ENCODE measurements at places on chromosomes 4 and X. TPM values are rescaled to one million over a fixed set of nuclear protein-coding genes. Genes with fewer than 3 reads are reported as not detected.

- H3K36me3 ChIP-seq: no peaks in the 10 kb centered on the region
- no peaks in the 10 kb centered on the region for H3K4me1 ChIP-seq
- H3K27me3 ChIP-seq: no peaks in the 10 kb centered on the region
- peak; percentile 81 for DNase-seq
- H3K27ac ChIP-seq: no peak overlapping the region
Observed at GRCh38 chr4:104064646-104065577, 345.1 kb upstream of the TACR3 start.

DNA sequence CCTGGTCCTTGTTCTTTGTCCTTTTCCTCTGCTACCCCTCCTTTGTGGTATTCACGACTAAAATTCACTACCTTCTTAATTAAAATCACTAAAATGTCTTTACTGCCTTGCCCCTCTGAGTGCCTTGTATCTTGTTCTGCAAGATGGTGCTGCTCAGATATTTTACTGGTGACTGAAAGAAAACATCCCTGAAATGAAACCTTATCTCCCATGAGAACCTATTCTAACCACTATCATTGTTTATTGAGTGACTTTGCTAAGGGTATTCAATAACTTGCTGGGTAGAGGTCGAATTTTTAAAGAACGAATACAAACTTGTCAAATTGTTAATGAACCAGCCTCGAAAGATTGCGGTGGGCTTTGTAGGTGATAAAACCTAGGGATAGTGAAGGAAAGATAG, 52.8 kb downstream of the SPRY1 start:
- no peak overlapping the region for H3K27ac ChIP-seq
- no peaks in the 10 kb centered on the region for H3K27me3 ChIP-seq
- peaks cover 9% of the 10 kb centered on the region for H3K4me1 ChIP-seq
- H3K36me3 ChIP-seq: no peaks in the 10 kb centered on the region

PNCK gene
- total RNA-seq: 12.9 TPM

- no peak overlapping the region for H3K27ac ChIP-seq
- H3K4me1 ChIP-seq: no peaks in the 10 kb centered on the region
- no peak overlapping the region for H3K4me3 ChIP-seq
- no peak for DNase-seq
- H3K27me3 ChIP-seq: no peaks in the 10 kb centered on the region
Observed at GRCh38 chrX:27674491-27674890, 84.3 kb downstream of the DCAF8L2 start.

GRCh38 chr4:43410636-43411035, 518.1 kb downstream of the GRXCR1 start:
- H3K4me1 ChIP-seq: no peaks in the 10 kb centered on the region
- no peaks in the 10 kb centered on the region for H3K36me3 ChIP-seq
- no peaks in the 10 kb centered on the region for H3K27me3 ChIP-seq
- no peak for DNase-seq
- H3K4me3 ChIP-seq: no peak overlapping the region
- H3K27ac ChIP-seq: no peak overlapping the region

- peaks cover 6% of the 10 kb centered on the region for H3K36me3 ChIP-seq
- peak; percentile 86 for DNase-seq
- H3K27me3 ChIP-seq: no peaks in the 10 kb centered on the region
- H3K4me3 ChIP-seq: no peak overlapping the region
- H3K4me1 ChIP-seq: peaks cover 9% of the 10 kb centered on the region
- H3K27ac ChIP-seq: peak overlapping the region; percentile 44
Observed at GRCh38 chr4:140078366-140078765, 75.6 kb downstream of the MAML3 start.

GRCh38 chr4:17765514-17766286, 15.7 kb downstream of the FAM184B start:
- no peak overlapping the region for H3K4me3 ChIP-seq
- no peak for DNase-seq
- H3K4me1 ChIP-seq: no peaks in the 10 kb centered on the region
- H3K36me3 ChIP-seq: no peaks in the 10 kb centered on the region
- H3K27me3 ChIP-seq: no peaks in the 10 kb centered on the region

MAP3K15 gene
- total RNA-seq: 16.3 TPM

GRCh38 chr4:113750734-113751133, 10.8 kb downstream of the CAMK2D start:
- peaks cover 20% of the 10 kb centered on the region for H3K36me3 ChIP-seq
- no peak overlapping the region for H3K27ac ChIP-seq
- no peak for DNase-seq
- H3K27me3 ChIP-seq: no peaks in the 10 kb centered on the region
- no peak overlapping the region for H3K4me3 ChIP-seq

GRCh38 chr4:85952972-85953650, 406.7 kb downstream of the MAPK10 start:
- H3K4me1 ChIP-seq: no peaks in the 10 kb centered on the region
- no peak overlapping the region for H3K4me3 ChIP-seq
- H3K36me3 ChIP-seq: peaks cover 31% of the 10 kb centered on the region
- H3K27ac ChIP-seq: no peak overlapping the region
- DNase-seq: no peak

XAGE5 gene
- total RNA-seq: not detected

GRCh38 chr4:96092151-96092705, 252.3 kb downstream of the PDHA2 start:
- H3K36me3 ChIP-seq: no peaks in the 10 kb centered on the region
- no peaks in the 10 kb centered on the region for H3K27me3 ChIP-seq
- no peak overlapping the region for H3K27ac ChIP-seq
- no peak overlapping the region for H3K4me3 ChIP-seq
- no peaks in the 10 kb centered on the region for H3K4me1 ChIP-seq

- H3K36me3 ChIP-seq: no peaks in the 10 kb centered on the region
- no peak for DNase-seq
Observed at GRCh38 chr4:13190093-13190721, 293.9 kb downstream of the RAB28 start.

DNA sequence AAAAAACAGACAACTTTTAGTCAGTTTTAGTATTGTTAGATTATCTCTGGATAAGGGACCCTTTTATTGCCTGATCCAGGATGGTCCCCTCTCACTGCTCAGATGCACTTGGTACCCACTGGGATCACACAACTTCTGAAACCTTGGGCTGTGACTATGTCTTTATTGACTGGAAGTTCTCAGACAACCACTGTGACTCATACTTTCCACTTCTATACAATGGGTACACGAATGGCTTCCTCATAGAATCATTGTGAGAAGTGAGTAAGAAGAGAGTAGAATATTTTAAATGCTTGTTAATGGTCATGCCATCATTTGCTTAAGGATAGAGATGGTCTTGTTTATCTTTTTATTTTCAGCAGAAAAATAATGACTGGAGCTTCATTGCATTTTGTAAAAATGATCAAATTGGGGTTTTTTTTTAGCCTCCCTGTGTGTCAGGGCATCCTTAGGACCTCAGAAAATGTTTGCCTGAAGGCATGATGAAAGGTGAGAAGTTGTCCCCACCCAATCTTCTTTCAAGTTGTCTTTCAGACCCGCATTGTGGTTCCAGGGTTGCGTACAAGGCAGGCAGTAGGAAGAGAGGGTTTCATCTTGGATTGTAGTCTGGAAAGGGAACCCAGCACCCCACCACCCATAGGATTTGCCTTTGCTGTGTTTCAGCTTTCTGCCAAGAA, 115.1 kb downstream of the CPEB2 start:
- H3K36me3 ChIP-seq: no peaks in the 10 kb centered on the region
- H3K27me3 ChIP-seq: no peaks in the 10 kb centered on the region

DNA sequence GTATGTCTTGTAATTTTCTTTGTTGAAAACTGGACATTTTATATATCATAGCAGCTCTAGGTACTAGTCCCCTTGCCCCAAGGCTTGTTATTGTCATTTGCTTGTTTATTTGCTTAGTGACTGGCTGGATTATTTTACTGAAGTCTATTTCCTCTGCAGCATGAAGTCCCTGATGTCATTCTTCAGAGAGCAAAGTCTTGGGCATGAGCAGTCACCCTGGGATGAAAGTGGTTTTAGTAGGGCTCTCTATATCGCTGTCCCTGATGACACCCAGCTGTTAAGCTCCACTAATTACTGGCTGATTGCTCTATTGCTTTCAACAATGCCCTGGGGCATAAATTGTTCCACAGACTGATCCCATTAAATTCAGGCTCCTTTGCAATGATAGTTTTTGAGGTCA, 113.5 kb upstream of the USP9X start:
- H3K4me1 ChIP-seq: no peaks in the 10 kb centered on the region
- H3K27ac ChIP-seq: no peak overlapping the region
- no peak for DNase-seq
- H3K36me3 ChIP-seq: no peaks in the 10 kb centered on the region
